ENCODE measurements at places on chromosomes 12 and 14.

DNA sequence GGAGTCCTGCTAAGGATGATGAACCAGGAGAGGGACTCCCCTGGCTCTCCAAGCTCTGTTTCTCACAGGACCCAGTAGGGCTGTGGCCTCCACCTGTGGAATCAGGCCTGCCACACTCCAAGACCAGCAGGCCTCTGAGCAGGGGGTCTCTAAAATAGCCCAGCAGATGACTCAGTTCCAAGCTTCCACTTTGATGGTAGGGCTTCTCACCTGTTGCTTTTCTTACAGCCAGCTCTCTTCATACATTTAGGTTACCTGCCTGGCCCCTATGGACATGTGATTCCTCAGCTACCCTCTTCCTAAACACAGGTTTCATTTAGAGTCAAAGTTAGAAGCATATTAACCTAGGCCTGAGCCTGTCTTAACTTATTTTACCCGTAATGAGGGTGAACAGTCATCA lies 26.7 kb upstream of the ELK3 start:
- no peak for DNase-seq

DNA sequence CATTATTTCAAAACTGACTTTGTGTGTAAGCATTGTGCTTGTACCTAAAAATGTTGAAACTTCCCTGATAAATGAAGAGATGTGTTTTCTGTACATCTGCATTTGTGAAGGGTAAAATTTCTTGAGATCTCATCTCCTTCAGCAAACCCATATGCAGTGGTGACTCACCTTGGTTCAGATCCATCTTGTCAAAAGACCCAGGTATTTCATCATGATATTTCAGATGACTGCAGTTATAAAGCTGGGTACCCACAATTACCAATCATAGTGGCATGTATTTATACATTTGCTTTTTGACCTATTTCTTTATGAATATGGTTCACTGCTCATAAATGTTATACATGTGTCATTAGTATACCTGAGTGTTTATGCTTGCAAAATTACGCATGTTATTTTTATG lies 1213.6 kb downstream of the GALC start:
- DNase-seq, result no peak

DNA sequence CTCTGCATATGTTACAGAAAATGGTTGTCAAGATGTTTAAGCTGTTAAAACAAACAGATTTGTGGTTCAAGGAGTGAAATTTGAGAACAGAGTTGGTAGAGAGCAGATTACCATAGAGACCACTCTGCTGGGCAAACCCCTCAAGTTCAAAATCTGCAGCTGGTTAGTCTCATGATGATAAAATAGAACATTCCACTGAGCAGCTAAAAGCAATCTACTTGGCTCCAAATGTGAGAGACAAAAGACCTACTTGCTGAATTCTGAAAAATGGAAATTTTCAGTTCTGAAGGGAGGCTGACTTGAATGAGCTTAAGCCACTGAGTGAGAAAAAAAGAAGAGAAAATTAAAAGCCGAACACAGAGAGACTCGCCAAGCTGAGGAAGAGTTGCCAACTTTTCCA lies 519.3 kb downstream of the NOVA1 start:
- no peak for DNase-seq

- DNase-seq, result no peak
Measured at GRCh38 chr12:3802721-3803120, 49.8 kb upstream of the CRACR2A start.

DNA sequence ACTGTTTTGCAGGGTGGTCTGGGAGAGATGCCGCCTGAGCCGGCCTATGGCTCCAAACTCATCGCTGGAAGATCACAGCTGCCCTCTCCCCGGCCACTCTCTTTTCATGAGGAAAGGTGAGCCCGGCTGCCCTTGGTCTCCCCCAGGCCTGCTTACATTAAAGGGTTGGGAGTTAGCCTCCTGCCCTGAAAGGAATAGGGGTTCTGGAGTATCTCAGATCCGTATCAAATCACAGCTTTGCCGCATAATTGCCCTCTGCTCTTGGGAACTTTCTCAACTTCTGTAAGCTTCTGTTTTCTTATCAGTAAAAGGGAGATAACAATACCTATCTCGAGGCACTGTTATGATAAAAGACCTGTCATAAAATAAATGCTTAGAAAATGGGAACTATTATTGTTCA lies 17.6 kb downstream of the PHLDA1 start:
- DNase-seq, result no peak

DNA sequence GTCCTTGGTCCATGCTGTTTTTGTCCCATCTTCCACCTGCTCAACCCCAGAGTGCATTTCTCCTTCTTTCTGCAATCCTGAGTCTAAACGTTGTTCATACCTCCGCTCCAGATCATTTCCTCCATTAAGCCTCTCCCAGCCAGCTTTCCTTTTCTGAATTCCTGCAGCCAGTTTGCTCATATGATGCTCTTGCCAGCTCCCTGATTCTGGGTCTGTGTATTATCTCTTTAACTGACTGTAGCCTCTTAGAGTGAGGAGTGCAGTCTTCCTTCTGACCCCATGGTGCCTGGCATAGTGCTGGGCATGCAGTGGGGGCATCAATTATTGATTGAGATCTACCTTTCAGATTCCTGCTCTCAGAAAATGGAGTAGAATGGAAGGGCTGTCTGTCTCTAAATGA lies 11.5 kb upstream of the TBPL2 start:
- no peak for DNase-seq

- DNase-seq, result no peak
Measured at GRCh38 chr14:52012635-52013034, 23.3 kb downstream of the RTRAF start.

DNA sequence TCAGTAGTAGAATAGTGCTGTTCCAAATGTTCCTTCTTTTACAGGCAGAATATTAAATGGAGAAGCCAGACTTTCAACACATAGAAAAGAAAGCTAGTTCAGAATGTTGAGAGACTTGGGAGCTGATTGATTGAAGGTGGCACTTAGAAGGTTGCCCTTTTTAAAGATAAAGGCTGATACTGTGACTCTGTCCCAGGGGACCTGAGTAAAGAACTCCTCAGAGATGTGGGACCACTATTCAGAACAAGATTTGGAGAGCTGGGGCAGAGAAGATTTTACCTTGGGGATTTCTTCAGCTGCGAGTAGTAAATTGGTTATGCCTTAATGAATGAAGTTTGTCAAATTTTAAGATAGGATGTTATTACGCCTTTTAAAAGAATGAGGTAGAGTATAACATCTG lies 21.4 kb upstream of the BTG1 start:
- no peak for DNase-seq

GRCh38 chr14:60212503-60213371 lies 36.3 kb upstream of the PPM1A start:
- no peak for DNase-seq

DNA sequence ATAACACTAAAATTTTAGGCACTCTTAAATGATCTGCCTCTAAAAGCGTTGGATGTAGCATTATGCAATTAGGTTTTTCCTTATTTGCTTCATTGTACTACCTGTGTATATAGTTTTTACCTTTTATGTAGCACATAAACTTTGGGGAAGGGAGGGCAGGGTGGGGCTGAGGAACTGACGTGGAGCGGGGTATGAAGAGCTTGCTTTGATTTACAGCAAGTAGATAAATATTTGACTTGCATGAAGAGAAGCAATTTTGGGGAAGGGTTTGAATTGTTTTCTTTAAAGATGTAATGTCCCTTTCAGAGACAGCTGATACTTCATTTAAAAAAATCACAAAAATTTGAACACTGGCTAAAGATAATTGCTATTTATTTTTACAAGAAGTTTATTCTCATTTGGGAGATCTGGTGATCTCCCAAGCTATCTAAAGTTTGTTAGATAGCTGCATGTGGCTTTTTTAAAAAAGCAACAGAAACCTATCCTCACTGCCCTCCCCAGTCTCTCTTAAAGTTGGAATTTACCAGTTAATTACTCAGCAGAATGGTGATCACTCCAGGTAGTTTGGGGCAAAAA lies 4.1 kb downstream of the CDKN1B start:
- DNase-seq, result no peak

- no peak for DNase-seq
Measured at GRCh38 chr12:26867080-26867479, 34.1 kb upstream of the ITPR2 start.

DNA sequence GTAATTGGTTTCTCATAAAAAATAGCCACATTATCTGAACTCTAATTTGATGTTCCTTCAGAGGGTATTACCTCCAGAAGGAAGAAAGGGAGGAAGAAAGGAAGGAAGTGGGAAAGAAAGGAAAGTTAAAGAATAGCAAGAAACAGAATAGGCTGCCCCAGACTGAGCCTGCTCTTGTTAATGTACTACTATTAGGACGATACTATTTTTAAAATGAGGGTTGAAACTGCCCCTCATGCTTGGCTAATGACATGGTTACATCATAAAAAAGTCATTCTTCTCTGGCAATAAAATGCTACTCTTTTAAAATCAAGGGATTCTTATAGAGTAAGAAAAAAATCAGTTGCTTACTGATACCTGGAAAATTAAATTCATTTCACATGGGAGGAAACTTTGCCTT lies 253.0 kb downstream of the KTN1 start:
- DNase-seq, result no peak

DNA sequence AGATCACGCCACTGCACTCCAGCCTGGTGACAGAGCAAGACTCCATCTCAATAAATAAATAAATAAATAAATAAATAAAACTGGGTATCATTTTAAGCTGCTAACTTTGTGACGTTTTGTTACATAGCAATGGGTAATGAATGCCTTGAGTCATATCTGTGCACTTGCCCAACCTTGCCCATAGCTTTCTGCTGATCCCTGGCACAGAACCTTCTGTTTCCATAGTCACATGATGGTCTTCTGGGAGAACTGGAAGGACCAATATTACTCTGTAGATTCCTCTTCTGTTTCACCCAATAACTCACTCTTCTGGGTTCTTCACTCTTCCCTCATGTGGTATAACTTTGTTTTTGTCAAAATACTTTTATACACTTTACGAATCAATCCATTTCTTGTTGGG lies 140.8 kb downstream of the SCARB1 start:
- DNase-seq, result no peak

GRCh38 chr12:81468206-81468605 lies 290.9 kb downstream of the PPFIA2 start:
- DNase-seq, result no peak

DNA sequence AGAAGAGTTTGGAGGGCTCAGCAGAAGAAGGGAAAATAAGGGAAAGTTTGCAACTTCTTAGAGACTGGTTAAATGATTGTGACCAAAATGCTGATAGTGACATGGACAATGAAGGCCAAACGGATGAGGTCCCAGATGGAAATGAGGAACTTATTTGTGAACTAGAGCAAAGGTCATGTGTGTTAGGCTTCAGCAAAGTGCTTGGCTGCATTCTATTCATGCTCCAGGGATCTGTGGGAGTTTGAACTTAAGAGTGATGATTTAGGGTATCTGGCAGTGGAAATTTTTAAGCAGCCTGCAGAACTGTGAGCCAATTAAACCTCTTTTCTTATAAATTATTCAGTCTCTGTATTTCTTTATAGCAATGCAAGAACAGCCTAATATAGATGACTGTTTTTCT lies 88.9 kb upstream of the ARHGAP5 start:
- DNase-seq, result no peak

GRCh38 chr14:61417141-61417540 lies 95.8 kb downstream of the PRKCH start:
- no peak for DNase-seq

- DNase-seq, result no peak
Measured at GRCh38 chr12:131135786-131136538, 182.3 kb downstream of the ADGRD1 start.

DNA sequence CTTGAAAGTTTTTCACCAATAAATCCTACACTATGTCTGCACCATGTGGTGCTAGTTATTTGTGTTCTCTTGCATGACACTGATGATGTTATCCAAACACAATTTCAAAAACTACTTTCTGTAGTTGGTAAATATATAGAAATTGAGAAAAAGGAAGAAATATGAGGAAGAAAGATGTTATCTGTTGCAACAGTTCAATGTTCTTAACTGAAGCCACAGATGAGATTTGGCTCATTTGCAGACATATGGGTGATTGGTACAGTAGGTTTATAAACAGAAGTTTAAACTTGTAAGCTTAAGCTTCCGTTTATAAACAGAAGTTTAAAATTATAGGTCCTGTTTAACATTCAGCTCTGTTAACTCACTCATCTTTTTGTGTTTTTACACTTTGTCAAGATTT lies at the start of gene CLEC12A:
TSS of gene CLEC12A (plus strand) at position 229 of the 400 bp plus-strand sequence. CDS start 188 bp downstream, outside the sequence.
- no peak for DNase-seq

- DNase-seq, result no peak
Measured at GRCh38 chr14:69572030-69572840, 2.4 kb downstream of the CCDC177 start.

DNA sequence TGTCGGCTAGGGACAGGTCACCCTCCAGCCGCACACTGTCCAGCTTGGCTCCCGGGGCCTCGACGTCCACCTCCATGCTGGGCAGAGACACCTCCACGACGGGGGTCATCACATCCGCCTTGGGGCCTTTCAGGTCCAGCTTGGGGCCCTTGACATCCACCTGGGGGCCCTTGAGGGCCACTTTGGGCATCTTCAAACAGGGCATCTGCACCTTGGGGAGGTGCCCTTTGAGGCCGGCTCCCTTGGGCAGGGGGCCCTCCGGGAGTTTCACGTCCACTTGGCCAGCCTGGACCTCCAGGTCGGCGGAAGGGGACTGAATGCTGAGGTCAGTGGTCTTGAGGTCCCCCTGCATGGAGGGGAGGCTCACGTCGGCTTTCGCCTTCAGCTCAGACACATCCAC lies 17.9 kb downstream of the PLD4 start:
- no peak for DNase-seq

DNA sequence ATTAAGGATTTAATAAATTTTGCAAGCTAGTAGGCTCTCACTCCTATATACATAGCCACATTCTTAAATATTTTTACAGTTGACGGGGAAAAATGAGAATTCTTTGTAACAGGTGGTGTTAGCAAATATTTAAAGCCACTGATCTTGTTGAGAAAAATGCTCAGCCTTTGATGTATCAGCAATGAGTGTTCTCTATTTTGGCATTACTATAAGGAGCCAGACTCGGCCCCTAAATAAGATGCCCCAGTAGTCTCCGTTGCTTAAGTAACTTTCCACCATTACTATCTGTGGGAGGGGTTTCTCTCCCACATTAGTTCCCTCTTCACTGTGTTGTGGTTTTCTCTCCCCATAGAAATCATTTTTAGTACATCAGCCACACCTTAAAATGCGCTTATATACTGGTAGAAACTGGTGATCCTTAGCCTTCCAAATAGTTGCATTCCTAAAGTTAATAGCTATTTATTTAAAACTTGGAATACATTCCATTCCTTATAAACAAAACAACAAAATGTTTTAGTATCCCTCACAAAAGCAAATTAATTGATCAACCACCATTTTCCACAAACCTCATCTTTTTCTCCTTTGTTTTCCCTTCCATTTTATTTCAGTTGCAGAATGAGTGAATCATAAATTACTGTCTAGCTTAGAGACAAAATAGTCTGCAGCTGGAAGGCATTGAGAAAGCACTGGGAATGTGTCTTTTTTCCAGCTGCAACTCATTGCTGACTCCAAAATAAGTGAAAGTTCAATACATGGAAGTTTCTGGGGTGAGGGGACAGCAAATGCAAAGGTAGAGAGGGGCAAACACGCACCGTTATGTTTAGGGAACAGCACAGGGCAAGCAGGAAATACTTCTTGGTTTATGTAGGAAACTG lies 84.7 kb upstream of the FERMT2 start:
- DNase-seq, result no peak

- DNase-seq, result no peak
Measured at GRCh38 chr12:1611803-1612572, 17.0 kb upstream of the WNT5B start.
